ENCODE measurements at places on chromosomes 2 and 18.

GRCh38 chr18:35581898-35582641 lies 530 bp downstream of the GALNT1 start:
- DNase-seq: no peak

DNA sequence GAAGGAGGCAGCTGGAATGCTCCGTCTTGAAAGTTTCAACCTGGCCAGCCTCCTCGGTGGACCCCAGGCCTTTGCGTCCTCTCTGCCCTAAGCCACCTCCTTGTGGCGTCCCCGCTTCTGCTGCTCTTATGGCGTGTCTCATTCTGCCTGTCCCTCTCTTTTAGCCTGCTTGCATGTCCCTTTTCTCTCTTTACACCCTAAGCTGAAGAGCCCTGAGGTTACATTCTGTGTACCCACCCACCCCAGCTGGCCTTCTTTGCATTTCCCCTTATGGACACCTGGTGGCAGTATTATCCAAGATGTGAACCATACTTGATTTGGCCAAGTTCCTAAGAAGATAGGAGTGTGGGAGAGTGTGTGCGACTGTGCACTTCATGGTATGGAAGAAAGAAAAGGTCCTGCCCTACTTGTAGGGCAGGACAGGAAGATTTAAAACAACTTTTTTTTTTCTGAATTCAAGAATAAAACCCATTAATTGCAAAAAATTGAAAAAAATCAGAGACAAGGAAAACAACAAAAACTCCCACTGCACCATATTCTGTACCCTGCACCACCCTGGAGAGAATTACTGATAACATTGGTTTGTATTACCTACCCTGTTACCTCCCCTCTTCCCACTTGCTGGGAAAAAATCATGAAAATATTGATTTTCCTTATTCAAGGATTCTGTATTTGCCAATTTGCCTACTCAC lies 77.4 kb downstream of the DYSF start:
- DNase-seq: peak; percentile 73

- no peak for DNase-seq
Observed at GRCh38 chr2:20622296-20622686, 28.6 kb downstream of the HS1BP3 start.

DNA sequence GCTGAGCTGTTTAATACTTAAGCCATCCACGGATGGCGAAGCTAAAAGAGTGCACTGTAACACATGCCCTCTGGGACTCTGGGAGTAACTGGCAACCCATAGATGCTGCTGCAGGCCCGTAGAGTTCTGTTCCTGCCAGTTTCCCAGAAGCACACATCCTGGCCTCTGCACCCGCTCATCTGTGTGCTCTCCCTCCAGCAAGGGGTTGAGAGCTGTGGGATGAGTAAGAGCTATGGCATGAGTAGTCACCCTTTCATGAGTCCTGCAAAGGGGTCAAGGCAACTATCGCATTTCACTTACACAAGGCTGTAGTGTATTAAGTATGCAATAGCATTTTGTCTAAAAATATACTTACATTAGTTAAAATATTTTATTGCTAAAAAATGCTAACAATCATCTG lies 1341.8 kb upstream of the NXPH2 start:
- peak; percentile 87 for DNase-seq

GRCh38 chr2:9627310-9627709 lies 3.5 kb downstream of the YWHAQ start:
- DNase-seq: peak; percentile 45

GRCh38 chr2:127225186-127225960 lies 5.3 kb upstream of the CYP27C1 start:
- DNase-seq: peak; percentile 79

- DNase-seq: no peak
Observed at GRCh38 chr2:235990344-235990743, 177.8 kb downstream of the GBX2 start.

GRCh38 chr2:74428675-74429074 lies 7.1 kb downstream of the WDR54 start:
- no peak for DNase-seq

- peak; percentile 26 for DNase-seq
Observed at GRCh38 chr2:167333245-167333644, 445.0 kb downstream of the XIRP2 start.

DNA sequence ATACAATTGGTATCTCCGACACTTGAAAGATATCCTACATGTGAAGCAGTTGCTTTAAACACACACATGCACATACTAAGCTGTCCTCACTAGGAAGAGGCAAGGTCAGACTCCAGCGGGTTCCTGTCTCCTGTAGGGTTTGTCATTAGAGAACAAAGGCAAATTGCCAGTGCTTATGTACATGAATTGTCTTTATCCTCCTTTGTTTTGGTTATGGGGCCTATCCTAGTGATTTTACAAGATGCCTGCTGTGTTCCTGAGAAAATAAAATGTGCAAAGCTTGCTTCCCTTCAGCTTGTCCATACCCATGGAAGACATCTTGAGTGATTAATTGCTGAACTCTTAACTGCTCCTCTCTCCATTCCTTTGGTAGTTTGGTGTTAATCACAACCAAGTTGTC lies 86.7 kb upstream of the SLC39A10 start:
- no peak for DNase-seq

- DNase-seq: peak; percentile 28
Observed at GRCh38 chr2:141109633-141110032, 1021.2 kb downstream of the LRP1B start.

DNA sequence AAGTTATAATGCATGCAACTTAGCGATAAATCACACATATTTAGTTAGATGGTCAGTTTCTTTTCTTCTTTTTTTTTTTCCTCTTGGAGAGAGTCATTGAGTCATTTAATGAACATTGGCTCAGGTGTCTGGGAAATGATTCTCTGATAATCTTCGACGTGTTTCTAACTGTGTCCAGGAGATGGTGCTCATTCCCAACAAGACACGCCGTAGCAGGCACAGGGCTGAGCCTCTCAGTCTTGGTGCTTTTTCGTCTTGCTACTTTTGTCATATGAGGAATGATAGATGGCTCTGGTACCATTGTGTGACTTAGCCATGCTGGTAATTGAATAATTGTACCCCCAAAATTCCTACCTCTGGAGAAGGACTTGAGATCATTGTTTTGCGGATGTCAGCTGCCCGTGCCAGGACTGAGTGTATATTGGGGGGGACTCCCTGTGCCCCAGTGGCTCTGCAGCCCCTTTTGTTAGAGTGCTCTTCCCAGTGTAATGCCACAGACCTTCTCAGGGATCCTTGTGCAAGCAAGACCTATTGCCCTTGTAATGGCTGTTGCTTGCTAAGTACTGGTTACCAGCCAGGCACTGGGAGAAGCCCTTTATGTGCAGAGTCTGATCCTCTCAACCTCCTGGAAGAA lies 107.6 kb upstream of the CYRIA start:
- DNase-seq: peak; percentile 76

- no peak for DNase-seq
Observed at GRCh38 chr18:48639772-48640432, 101.1 kb downstream of the CTIF start.

- DNase-seq: peak; percentile 70
Observed at GRCh38 chr2:197011801-197012641, 85.5 kb upstream of the PGAP1 start.

DNA sequence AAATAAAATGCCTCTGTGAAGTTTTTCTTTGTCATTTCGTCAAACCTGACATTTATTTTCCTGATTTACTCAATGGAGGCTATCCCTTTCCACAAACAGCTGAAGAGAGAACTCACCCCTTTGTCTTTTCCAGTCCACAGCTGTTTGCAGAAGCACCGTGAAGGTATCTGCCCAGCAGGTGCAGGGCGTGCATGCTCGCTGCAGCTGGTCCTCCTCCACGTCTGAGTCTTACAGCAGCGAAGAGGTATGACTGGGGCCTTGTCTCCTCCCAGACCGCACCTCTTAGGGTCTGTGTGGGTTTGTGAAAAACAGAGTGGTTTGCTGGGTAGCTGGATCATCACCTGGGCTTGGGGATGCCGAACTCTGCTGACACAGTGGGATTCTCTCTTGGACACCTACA lies 9.7 kb downstream of the SPP2 start:
- no peak for DNase-seq

- DNase-seq: no peak
Observed at GRCh38 chr2:143564419-143564818, 435.2 kb downstream of the ARHGAP15 start.

GRCh38 chr2:60531701-60532133 lies 21.7 kb downstream of the BCL11A start:
- no peak for DNase-seq

DNA sequence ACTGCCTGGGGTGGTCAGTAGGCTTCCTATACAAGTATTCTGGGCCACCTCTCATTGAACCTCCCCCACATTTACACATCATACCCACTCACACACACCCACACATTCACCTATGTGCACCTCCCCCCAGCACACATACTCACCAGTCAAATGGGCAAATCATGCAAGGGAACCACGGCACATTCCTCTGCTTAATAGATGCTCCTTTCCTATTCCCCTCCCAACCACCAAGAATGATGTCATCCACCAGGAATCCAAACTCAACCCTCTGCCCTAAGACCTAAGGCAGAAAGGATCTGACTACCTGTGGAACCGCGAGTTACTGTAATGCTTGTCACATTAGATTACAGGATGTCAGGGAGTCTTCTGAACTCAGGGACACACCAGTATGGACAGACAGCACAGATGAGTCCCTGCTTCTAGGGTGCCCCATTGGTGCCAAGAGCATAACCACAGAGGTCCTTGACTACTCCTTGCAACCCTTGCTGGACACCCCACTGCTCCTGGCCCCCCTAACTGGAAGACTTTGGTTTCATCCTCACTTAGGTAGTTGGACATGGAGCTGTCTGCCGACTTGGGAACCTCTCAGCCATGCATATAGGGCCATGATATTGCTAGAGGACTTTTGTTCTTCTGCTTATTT lies 21.5 kb upstream of the CAB39 start:
- DNase-seq: peak; percentile 60

- DNase-seq: no peak
Observed at GRCh38 chr2:227368574-227368973, 10.5 kb downstream of the TM4SF20 start.

DNA sequence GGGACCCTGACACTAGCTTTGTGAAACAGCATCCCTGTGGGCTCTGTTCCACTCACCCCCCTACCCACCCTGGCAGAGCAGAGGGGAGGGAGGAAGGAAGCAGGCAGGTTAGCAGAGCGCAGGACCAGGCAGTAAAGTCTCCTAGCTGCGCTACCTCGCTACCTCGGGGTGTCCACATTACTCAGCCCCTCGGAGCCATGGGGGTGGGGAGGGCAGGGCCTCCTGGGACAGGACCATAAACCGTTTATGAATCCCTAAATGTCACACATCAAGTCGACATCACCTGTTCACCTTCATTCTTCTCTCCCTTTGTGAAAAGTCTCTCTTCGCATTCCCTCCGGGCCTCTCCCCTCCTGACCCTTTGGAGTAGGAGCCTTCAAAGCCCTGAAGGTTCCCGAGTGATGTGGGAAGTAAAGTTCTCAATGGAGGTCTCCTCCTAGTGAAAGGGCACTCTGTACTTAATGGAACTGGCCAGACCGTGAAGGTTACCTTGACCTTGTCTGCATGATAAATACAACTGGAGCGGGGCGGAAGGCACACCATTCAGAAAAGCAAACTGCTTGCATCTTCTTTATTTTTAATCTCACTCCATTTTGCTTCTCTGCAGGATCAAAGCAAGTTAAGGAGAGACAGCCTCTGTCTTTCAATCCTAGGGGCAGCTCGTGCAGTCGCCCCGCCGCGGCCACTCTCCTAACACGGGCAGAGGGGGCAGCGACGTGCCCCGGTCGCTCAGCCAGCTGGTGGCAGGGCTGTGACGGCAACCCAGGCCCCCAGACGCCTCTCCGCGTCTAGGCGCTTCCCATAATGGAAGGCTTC lies 23.7 kb upstream of the SMAD7 start:
- no peak for DNase-seq

GRCh38 chr18:6744816-6745455 lies 15.4 kb downstream of the ARHGAP28 start:
- peak; percentile 60 for DNase-seq

GRCh38 chr2:84970210-84970867 lies 622 bp upstream of the KCMF1 start:
- DNase-seq: peak; percentile 63

GRCh38 chr2:229610333-229610732 lies 104.0 kb downstream of the DNER start:
- DNase-seq: peak; percentile 97

- no peak for DNase-seq
Observed at GRCh38 chr2:226045080-226045479, 645.6 kb downstream of the NYAP2 start.

DNA sequence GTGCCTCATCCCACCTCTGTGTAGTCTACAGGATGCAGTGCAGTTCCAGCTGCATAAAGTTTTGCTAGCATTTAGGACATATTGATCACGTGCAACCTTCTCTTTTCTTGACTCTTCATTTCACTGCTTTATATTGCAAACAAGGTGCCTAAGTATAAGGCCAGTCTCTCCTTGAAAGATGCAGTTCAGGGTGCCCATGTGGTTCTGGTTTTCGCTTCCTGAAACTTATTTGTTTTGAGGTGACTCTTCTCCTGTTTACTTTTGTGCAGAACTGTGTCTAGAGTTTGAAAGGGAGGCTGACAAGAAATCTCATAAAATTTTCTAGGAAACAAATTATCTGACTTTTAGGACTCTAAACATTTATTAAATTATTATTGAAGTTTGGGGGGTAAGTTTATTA lies 189.9 kb downstream of the UBE2E3 start:
- no peak for DNase-seq

Measured in choroid plexus epithelial cell (primary cell).